Aortic smooth muscle cell (primary cell): ENCODE measurements at places on chromosomes 3 and 15. TPM values are rescaled to one million over a fixed set of nuclear protein-coding genes. Genes with fewer than 3 reads are reported as not detected.

TGM4 gene
- total RNA-seq: 0.13 TPM in 1 of 2 replicates, not detected in the other

SMAD3 gene
- 59.9 and 63.5 TPM in 2 replicates for total RNA-seq

GOLGA8R gene
- total RNA-seq: 3.4 and 3.6 TPM in 2 replicates

NPAP1 gene
- not detected in 2 replicates for total RNA-seq

EPHB3 gene
- total RNA-seq: 1.5 and 2.7 TPM in 2 replicates

ROPN1 gene
- not detected in 2 replicates for total RNA-seq

CAPN3 gene
- 2.2 and 2.7 TPM in 2 replicates for total RNA-seq

PTPN9 gene
- total RNA-seq: 19.2 and 24.4 TPM in 2 replicates

STRIT1 gene
- total RNA-seq: not detected in 2 replicates

PRR23A gene
- total RNA-seq: not detected in 2 replicates

RTP4 gene
- 0.79 and 0.99 TPM in 2 replicates for total RNA-seq

SYNPR gene
- not detected in 2 replicates for total RNA-seq
